Daoy (cell line): ENCODE measurements at places on chromosomes 13 and 19. TPM values are rescaled to one million over a fixed set of nuclear protein-coding genes. Genes with fewer than 3 reads are reported as not detected.

Gene SLC1A6
- total RNA-seq = 1.4 TPM in 1 of 2 replicates, not detected in the other

- DNase-seq = no peak
Measured at GRCh38 chr13:77660841-77661250, 36.6 kb upstream of the SLAIN1 start.

DNA sequence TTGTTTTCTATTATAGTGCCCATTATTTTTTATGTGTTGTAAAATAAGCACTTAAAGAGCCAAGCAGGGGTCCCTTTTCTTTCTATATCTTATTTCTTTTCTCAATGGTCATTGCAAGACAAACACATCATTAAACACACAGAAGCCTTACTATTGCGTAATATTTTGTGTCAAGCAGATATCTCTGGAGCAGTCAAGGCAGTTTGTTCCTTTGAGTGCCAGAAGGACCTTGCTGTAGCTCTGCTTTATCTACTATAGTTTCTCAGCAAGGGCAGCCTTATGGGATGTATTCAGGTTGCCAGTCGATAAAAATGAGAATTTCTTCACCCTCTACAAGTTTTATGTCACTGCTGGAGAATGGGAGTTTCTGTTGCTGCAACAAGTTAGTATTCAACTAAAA, 319.3 kb downstream of the TDRD3 start:
- no peak for DNase-seq

GRCh38 chr19:47539747-47540311, 25.0 kb upstream of the NAPA start:
- DNase-seq = no peak

- no peak for DNase-seq
Measured at GRCh38 chr19:1062387-1063029, 4.5 kb upstream of the ARHGAP45 start.

DNA sequence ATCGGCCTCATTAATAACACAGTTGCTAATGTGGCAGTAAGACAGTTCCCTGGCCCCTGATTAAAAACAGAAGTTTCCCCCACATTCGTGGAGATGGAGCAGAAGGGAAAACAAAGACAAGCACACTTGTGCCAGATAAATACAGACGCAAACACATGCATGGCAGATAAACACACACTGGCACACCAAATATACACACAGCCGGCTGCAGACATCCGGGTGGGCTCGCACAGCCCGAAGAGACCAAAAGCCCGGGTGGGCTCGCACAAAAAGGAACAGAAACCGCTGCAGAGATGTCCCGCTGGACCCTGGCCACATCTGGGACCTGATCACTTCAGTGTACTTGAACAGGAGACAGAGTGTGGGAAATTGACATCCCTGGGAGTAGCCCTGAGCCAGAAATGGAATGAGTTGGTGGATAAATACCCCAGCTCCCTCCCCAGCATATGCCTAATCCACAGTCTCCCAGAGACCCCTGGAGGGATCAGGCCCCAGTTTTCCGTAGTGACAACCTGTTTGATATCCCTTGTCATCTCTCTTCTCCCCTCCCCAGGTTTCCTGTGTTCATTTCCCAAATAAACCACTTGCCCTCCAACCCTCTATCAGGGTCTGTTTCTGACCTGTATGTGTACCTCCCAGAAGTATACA, 36.0 kb upstream of the ADGRE5 start:
- no peak for DNase-seq

DNA sequence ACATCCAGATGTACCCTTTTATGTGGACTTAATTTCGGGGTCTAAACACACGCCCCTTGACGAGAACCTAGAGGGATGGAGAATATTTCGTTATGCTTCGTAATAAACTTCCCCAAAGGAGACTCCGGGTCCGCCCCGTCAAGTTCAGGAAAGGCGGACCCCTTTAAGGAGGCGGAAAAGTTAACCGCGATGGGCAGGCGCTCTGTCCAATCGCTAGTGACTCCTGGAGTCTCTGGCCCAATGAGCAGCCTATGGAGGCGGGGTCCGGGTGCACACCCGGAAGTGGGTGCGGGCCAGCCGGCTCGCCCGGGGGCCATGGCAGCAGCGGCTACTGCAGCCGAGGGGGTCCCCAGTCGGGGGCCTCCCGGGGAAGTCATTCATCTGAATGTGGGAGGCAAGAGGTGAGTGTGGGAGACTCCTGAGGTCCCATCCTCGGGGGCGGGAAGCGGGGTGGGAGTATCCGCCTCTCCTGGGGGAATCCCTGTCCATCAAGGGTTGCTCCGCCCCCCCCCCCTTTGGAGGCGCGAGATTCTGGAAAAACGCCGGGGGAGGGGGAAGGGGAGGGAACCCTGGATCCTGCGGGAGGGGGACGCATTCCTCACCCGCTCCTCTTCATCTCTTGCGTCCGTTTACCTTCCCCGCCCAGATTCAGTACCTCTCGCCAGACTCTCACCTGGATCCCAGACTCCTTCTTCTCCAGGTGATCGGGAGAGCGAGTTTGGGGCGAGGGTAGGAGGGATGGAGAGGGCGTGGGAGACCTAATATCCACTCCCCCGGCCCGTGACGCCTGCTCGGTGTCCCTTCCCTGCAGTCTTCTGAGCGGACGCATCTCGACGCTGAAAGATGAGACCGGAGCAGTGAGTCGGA, at the start of gene SHKBP1:
TSS of gene SHKBP1 (plus strand) at position 289 of the 867 bp plus-strand sequence. CDS start at position 316, 27 bp downstream.
- peak; percentile 96 for DNase-seq

DNA sequence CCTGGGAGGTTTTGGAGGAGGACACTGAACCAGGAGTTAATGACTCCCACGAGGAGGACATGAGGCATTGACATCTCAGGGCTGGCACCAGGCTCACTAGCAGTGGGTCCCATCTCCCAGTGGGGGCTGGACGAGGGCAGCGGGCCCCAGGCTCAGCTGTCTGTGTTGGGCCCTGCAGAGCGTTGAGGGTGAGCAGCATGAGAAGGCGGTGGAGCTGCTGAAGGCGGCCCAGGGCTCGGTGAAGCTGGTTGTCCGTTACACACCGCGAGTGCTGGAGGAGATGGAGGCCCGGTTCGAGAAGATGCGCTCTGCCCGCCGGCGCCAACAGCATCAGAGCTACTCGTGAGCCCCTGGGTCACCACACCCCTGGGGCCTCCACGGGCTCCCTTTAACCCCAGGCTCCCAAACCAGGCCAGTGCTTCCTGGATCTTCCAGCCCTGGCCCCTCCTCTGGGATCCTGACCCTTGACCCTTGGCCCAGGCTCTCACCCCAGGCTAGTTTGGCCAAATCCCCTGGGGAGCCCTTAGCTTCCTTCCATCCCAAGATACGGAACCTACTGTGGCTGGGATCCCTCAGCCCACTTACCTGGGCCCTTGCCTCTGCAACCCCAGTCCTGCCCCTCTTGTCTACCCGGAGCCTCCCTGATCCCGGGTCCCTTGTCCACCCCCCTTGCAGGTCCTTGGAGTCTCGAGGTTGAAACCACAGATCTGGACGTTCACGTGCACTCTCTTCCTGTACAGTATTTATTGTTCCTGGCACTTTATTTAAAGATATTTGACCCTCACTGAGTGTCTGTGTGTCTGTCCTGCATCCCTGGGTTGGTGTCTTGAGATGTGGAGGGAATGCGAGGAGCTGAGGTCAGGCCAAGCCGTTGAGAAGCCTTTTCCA, 1.0 kb downstream of the C19orf73 start:
- no peak for DNase-seq

DNA sequence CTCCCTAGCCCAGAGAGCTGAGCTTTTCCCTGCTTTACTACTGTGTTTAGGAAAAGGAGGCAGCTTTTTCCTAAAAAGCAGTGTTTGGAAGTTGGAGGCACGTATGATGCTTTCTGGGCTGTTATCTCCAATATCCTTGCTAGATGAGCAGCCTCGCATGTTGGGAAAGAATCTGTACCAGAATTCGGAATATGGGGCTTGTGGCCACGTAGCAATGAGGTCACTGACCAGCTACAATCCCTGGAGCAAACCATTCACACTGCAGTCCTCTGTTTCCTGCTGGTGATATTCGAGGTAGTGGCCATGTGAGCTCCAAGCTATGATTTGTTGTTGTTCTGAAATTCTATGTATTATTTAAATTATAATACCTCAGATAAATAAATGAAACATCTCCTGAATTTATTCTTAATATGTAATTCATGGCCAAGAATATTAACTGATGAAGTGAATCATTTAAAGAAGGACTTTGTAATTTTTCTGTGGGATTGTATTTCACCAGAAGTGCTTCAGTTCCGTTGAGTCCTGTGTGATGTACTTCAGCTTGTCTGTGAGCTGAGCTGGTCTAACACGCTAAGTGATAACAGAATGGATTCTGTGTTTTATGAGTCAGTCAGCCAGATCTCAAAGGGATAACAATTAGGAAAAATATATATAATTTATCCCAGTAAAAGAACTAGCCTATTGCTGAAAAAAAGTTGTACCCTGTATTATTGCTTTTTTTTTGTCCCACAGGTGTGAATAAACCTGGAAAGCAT, 319.5 kb downstream of the SHISA2 start:
- DNase-seq = peak; percentile 71

GRCh38 chr13:42847891-42848663, 66.7 kb downstream of the FAM216B start:
- no peak for DNase-seq

- DNase-seq = no peak
Measured at GRCh38 chr13:95226476-95226875, 74.8 kb downstream of the ABCC4 start.
